Fibroblast of villous mesenchyme (primary cell): ENCODE measurements at places on chromosomes 2 and 18. TPM values are rescaled to one million over a fixed set of nuclear protein-coding genes. Genes with fewer than 3 reads are reported as not detected.

ARHGAP25 gene
- total RNA-seq = 3.0 and 3.5 TPM in 2 replicates

GRCh38 chr18:58032233-58032632, 11.8 kb upstream of the NEDD4L start:
- no peak for DNase-seq

GRCh38 chr18:41647914-41648313, 307.1 kb upstream of the PIK3C3 start:
- no peak for DNase-seq

DNA sequence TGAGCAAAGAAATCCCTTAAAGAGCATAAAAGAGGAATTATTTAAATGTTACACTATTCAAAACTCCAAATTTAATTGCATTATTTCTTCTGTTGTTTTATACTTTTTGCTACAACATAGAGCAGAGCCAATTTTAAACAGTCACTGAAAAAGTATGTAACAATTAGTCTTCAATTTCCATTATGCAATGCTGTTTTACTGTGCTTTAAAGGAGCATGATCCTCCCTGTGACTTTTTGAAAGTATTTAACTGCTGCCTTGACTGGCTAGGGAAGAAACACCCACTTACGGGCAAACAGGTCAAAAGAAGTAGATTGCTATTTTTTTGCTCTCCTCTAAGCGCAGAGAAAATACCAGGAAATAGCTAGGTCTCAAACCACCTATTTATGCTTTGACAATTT, 217.4 kb upstream of the GCFC2 start:
- DNase-seq = no peak

GRCh38 chr18:68564961-68565360, 149.9 kb downstream of the TMX3 start:
- DNase-seq = peak; percentile 24

ADCYAP1 gene
- not detected in 2 replicates for total RNA-seq

- peak; percentile 21 for DNase-seq
Measured at GRCh38 chr2:3490191-3491170, 28.9 kb downstream of the ADI1 start.

DNA sequence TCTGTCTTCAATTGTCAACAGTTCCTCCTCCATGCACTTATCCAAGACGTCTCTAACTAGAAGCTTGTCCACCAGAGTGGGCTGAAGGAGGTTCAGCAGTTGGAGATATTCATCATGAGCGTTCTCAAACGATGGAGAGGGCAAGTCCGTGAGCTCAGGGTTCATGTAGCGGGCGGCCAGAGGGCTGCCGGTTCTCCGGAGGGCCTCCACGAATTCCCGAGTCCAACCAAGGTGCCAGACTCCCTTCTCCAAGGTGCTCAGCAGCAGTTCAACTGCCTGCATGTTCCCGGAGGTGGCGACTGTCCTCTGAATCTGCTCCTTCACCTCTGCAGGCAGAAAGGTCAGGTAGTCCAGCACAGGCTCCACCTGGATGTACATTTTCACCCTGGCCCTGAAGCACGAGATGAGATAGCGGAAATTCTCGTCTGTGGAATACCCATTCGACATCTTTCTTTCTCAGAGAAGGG, 590 bp downstream of the IFIH1 start:
- DNase-seq = peak; percentile 22

RND3 gene
- 635 and 1,266 TPM in 2 replicates for total RNA-seq

GRCh38 chr2:26655611-26656195, 14.5 kb upstream of the CIB4 start:
- no peak for DNase-seq

GREB1L gene
- 8.7 and 25.0 TPM in 2 replicates for total RNA-seq

TRIB2 gene
- total RNA-seq = 28.0 and 28.9 TPM in 2 replicates

DNA sequence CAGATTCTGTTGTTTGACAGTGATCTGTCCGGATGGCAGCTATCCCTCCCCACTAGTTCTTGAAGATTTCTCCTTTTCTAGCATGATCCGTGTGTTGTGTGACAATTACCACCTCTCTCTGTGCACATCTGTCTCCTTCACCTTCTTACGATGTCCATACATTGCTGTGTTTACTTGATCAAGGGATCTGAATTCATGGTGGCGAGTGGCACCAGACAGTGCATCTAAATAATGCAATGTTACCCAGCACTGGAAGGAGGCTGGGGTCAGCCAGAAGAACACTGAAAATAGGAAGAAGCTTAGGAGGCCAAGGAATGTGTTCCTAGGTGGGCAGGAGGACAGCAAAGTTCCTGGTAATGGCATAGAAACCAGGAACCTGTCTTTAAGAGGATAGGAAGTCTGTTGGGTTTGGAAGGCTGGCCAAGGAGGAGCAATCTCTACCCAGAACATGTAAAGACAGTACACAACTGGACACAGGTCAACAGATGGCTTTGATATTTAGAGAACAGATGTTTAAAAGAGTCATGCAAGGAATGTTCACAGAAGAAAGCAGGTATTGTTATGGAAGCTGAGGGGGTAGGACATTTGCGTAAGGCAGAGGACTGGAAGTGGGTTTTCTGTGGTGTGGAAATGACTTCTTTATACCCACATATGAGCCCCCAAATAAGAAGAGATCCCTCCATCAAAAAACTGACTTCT, 126.4 kb downstream of the HRH4 start:
- no peak for DNase-seq

DNA sequence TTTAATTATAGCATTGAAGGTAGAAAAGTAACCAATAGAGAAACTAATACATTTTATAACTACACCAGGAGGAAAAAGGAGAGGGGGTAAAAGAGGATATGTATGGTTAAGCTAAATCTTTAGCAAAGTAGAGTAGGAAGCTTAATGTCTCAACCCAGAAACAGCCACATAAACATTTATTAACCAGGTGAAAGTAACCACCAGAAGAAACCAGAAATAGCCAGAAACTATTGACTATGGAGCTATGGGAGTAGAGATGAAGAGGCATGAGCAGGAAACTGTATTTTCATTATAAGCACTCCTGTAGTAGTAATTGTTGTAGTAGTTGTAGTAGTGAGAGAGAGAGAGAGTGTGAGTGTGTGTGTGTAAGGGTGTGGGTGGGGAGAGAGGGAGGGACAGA, 617.5 kb upstream of the CHAC2 start:
- no peak for DNase-seq

GLI2 gene
- total RNA-seq = 22.5 and 28.3 TPM in 2 replicates

DPP10 gene
- total RNA-seq = under 0.01 and 0.32 TPM in 2 replicates

NGEF gene
- under 0.01 and 0.86 TPM in 2 replicates for total RNA-seq

- peak; percentile 24 for DNase-seq
Measured at GRCh38 chr2:226423498-226423960, 376.1 kb downstream of the IRS1 start.

GRCh38 chr2:72572501-72572900, 253.3 kb downstream of the EXOC6B start:
- peak; percentile 25 for DNase-seq

GRCh38 chr18:41923446-41923845, 31.6 kb upstream of the PIK3C3 start:
- no peak for DNase-seq

DNA sequence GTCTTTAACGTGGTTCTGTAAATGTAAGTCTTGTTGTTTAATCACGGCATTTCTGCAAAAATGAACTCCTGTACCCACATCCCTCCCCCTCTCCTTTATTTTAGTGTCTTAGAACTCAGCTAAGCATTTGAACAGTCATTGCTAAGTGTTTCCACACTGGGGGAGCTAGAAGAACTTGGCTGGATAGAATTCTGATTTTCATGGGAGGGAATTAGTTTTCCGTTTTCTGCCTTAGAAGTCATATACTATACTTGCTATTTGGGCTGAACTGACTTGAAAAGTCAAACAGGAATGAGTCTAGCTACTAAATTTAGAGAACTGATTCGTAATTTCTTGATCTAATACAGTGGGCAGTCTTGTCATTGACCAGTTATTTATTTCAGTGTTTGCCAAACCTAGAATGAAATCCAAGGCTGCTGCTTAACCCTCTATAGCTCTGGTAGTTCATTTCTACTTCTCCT, 61.1 kb downstream of the FMNL2 start:
- DNase-seq = no peak

DNA sequence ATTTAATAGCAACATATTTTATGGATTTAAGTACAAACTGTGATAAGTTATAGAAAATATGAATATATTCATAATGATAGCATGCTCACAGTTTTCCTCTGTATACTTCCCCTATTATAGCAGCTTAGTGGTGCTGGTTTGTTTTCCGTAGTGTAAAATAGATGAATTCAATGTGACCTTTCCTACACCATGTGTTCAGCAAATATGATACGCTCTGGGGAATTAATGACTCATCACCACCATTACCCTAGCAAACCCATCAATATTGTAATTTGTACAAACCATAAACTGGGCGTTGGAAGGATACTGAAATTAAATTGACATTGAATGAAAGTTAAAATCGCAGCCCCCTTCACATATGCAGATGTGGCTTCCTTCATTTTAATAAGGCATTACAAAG, 58.7 kb upstream of the CDH19 start:
- DNase-seq = no peak

ZSWIM2 gene
- total RNA-seq = 0.43 TPM in 1 of 2 replicates, not detected in the other

- no peak for DNase-seq
Measured at GRCh38 chr2:29417630-29418029, 302.4 kb downstream of the CLIP4 start.

GRP gene
- total RNA-seq = 0.32 TPM in 1 of 2 replicates, not detected in the other

TUBA3E gene
- not detected in 2 replicates for total RNA-seq

DNA sequence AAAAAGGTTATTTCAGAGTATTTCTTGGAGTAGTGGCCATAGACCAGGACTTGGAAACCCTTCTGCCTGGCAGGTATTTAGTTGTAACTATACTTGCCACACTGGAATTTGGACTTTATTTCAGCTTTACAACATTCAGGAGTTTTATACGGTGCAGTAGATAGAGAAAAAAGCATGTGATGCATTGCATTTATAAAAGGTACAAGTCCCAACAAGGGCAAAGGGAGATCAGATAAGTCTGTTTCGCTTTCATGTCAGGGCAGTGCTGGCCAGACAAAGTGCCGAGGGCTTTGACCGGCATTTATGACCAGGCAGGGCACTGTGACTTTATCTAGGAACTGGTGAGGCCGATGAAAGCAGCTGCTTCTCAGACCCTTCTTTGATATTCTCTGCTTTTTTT, 145.4 kb downstream of the RTN4 start:
- DNase-seq = no peak

DNA sequence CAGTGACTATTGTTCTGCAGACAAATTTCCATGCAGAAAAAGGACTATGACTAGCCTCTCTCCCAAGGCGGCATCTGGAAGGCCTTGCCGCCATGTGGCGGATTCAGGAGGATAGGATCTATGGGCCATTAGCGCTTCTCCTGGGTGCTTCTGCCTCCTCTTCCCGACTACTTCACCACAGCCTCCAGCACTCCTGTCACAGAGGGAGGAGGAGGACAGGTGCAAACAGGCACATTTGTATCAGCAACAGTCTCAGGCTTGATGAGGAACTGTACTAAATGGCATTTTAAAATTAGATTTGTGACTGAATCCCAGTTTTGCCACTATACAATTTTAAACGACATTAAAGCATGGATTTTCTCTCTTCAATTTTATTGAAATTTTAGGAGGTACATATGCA, 114.9 kb downstream of the NOL10 start:
- DNase-seq = no peak

- peak; percentile 88 for DNase-seq
Measured at GRCh38 chr2:20148923-20149702, 75.8 kb downstream of the SDC1 start.

M1AP gene
- total RNA-seq = not detected in 2 replicates

DNA sequence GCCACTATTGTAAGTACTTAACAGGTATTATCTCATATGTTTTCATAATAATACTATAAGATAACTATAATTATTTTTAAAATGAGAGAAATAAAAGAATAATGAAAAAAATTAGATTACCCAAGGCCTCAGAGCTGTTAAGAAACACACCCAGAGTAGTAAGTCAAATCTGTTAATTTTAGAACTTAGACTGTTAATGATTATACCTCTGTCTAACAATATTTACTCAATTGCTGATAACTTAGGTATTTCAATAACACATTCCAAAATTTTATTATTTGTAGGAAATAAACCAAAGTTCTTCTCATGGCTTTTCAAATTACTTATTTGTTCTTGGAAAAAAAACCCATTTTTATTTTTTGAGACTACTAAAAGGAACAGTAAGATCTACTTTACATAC, 227.5 kb upstream of the KCNH7 start:
- no peak for DNase-seq

CNGA3 gene
- not detected in 2 replicates for total RNA-seq

DNA sequence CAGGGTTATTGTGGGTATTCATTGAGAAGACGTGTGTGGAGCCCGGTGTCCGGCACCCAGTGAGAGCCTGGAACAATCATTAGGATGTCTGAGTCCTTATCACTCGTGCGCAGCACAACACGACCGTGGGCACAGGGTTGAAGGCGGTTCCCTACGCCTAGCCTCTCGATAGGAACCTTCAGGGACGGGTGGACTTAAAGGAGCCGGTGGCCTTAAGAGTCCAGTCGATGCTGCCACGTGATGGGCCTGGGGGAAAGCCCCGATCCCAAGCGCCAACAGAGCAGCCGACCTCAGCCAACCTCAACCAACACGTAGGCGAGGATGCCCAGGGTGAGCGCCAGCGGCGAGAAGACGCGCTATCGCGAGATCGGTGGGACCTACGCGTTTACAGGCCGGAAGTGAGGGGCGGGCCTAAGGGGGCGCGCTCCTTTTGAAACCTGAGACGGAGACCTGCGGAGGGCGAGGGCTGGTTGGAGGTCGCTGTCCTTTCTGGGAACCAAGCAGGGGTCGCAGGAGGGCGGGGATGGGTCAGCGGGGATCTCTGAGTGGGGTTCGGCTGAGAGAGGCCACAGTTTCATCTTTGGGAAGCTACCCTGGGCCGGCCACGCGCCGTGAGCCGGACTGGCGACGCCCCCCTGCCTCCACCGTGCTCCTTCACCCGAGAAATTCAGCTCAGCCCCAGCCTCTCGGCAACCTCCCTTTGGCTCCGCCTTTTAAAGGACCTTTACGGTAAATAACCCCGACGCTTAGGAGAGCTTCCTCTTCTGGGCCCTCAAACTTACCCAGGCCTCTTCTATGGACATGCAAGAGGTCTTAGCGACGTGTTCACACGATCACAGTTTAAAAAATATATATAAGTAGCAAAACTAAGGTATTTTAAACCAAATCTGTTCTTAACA, 28.3 kb downstream of the WNT10A start:
- DNase-seq = peak; percentile 83

DNA sequence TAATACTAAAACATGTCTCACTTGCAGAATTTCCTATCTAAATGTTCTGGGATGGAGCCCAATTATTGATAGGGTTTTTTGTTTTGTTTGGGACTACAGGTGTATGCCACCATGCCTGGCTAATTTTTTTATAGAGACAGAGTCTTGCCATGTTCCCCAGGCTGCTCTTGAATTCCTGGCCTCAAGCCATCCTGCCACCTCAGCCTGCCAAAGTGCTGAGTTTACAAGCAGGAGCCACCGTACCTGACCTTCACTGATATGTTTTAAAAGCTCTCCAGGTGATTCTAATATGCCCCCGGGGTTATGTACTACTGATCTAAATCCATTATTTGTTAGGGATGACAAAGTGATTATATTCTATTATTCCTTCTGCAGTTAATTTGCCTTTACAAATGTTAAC, 2.2 kb downstream of the ELAC1 start:
- DNase-seq = no peak

LPIN1 gene
- 62.2 and 69.6 TPM in 2 replicates for total RNA-seq

AP1S3 gene
- total RNA-seq = 4.7 and 5.8 TPM in 2 replicates
